ENCODE measurements at places on chromosomes 6 and 20.

DNA sequence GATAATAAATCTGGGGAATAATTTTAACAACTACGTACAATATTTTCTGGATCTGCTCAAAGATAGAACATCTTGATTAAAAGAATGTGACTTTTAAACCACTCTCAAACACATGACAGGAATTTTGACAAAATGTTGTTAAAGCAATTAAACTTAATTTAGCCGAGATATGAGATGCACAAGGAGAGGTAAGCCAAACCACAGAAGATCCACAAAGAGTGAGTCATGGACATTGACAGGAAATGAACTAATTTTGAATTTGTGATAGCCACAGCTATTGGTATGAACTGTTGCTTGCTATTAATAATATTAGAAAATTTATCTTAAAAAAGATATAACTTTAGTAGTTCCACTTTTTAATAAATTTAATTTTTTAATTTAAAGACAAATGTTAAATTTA, 27.8 kb upstream of the VGLL2 start:
- no peak for DNase-seq

- DNase-seq: no peak
Measured at GRCh38 chr6:8387942-8388437, 47.4 kb downstream of the SLC35B3 start.

- DNase-seq: peak; percentile 58
Measured at GRCh38 chr20:35883778-35884540, 70.3 kb downstream of the SCAND1 start.

- no peak for DNase-seq
Measured at GRCh38 chr6:1240766-1241318, 71.1 kb upstream of the FOXQ1 start.

GRCh38 chr6:140003217-140003616, 628.8 kb upstream of the CITED2 start:
- DNase-seq: no peak

- no peak for DNase-seq
Measured at GRCh38 chr20:4782378-4782772, 60.7 kb downstream of the PRND start.

GRCh38 chr20:10094566-10095173, 59.9 kb downstream of the ANKEF1 start:
- DNase-seq: no peak

GRCh38 chr6:29797135-29797534, 30.5 kb upstream of the HLA-G start:
- no peak for DNase-seq

- no peak for DNase-seq
Measured at GRCh38 chr6:92701425-92702096, 717.8 kb downstream of the EPHA7 start.

DNA sequence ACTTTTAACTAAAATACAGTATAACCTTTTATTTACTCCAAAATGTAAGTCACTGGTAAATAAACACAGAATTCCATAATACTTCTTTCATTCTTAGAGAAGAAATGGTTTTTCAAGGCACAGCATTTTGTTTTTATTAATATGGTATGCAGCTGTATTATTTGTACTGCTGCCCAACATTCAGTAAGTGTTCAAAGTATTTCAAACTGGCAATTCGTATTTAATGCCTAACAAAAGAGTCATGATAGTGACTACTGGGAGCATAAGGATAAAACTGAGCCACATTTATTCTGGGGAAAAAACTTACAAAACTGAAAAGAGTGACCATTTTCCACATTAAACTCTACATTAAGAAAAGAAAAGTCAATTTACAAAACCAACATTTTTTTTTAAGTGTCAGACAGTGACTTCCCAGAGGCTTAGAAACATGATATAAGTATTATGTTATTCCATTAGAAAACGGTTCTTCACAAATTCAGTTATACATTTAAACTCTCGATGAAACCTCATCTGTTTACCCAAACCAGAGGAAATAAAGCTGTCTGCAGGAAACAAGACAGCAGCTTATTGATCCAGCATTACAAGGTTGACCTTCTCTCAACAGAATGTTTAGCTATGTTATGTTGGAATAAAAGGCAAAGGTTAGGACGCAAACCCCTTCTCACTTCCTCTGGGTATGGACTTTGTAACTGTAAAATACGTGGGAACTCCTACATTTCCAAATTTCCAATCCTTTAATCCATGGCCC, 24.3 kb downstream of the EPB41L2 start:
- no peak for DNase-seq

- DNase-seq: peak; percentile 73
Measured at GRCh38 chr6:126307849-126308248, 32.1 kb upstream of the CENPW start.

- no peak for DNase-seq
Measured at GRCh38 chr20:44615876-44616603, 33.7 kb downstream of the PKIG start.

- no peak for DNase-seq
Measured at GRCh38 chr6:25346064-25346463, 66.9 kb downstream of the CARMIL1 start.

- DNase-seq: no peak
Measured at GRCh38 chr6:34152806-34153520, 7.1 kb upstream of the GRM4 start.

GRCh38 chr20:17845701-17846475, 122.7 kb downstream of the SNX5 start:
- DNase-seq: peak; percentile 46

DNA sequence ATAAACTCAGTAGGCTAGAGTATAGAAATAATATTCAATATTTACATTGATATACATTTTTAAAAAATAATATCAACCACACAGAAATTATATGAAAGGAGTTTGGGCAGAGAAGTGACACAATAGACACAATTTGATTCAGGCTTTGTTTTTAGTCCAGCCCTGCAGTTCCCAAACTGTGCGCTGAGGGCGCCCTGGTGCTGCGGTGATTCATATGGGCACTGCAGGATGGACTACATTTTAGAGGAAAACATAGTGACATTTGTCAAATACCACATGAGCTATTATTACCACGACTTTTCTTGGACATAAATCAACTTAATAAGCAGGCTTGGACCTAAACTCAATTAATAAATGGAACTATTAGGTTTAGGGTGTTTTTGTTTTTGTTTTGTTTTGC, 364.3 kb upstream of the ID4 start:
- DNase-seq: no peak

GRCh38 chr6:40957616-40958492, 81.2 kb downstream of the UNC5CL start:
- no peak for DNase-seq

GRCh38 chr6:158457131-158457530, 102.8 kb upstream of the TMEM181 start:
- DNase-seq: peak; percentile 46

GRCh38 chr6:14871221-14871620, 374.6 kb upstream of the JARID2 start:
- DNase-seq: no peak

All from left hindlimb (tissue), 1 donor.